ENCODE measurements at places on chromosomes 16 and 17.
A peak's percentile ranks its signal among the peaks of the same experiment; 100 is the strongest.

GRCh38 chr16:85449885-85450245, 163.3 kb upstream of the GSE1 start:
- no peak for DNase-seq

DNA sequence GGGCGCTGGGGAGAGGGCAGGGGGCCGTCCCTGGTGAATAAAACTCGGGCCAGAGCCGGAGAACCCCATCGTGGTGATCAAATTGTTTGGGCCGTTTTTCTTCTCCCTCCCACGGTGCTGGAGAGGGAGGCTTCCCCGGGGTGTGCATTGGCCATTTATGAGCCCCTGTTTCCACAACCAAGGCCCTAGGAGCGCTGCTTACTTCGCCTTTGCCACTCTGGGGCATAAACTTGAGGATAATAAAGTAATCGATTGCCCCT, 544 bp downstream of the CCP110 start:
- DNase-seq: no peak

DNA sequence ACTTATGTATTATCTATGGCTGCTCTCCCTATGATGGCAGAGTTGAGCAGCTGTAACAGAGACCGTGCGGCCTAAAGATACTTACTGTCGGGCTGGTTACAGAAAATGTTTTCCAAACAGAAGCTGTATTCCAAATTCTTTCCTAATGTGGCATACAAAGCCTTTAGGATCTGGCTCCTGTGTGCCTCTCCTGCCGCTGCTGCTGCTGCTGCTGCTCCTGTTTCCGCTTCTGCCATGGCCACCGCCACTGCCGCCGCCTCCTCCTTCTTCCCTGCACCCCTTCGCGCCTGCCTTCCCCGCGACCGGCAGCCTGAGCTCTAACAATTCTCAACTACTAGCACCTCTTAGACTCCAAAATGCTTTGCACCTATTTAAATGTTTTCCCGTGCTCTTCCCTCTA, 263.9 kb upstream of the TBX2 start:
- no peak for DNase-seq

- DNase-seq: no peak
These were observed 15.7 kb upstream of the RNF213 start for GRCh38 chr17:80244871-80245509.

DNA sequence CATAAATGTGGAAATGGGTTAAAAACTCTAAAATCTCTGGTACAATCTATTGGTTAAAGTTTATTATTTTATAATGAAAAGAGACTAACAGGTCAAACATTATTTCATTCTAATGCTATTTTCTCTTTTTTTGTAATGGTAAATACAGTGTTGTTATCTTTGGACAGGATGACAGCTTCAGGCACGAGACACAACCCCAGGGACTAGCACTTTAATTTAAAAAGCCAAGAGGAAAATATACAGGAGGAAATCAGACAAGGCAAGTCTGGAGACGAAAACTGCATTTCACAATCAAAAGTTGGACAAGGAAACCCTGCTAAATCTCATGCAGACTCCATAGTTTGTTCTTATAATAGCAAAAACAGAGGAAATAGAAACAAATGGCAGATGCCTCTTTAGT, 589.1 kb upstream of the CDH8 start:
- DNase-seq: no peak

- DNase-seq: no peak
These were observed 21.0 kb downstream of the FBXO39 start for GRCh38 chr17:6796887-6797490.

DNA sequence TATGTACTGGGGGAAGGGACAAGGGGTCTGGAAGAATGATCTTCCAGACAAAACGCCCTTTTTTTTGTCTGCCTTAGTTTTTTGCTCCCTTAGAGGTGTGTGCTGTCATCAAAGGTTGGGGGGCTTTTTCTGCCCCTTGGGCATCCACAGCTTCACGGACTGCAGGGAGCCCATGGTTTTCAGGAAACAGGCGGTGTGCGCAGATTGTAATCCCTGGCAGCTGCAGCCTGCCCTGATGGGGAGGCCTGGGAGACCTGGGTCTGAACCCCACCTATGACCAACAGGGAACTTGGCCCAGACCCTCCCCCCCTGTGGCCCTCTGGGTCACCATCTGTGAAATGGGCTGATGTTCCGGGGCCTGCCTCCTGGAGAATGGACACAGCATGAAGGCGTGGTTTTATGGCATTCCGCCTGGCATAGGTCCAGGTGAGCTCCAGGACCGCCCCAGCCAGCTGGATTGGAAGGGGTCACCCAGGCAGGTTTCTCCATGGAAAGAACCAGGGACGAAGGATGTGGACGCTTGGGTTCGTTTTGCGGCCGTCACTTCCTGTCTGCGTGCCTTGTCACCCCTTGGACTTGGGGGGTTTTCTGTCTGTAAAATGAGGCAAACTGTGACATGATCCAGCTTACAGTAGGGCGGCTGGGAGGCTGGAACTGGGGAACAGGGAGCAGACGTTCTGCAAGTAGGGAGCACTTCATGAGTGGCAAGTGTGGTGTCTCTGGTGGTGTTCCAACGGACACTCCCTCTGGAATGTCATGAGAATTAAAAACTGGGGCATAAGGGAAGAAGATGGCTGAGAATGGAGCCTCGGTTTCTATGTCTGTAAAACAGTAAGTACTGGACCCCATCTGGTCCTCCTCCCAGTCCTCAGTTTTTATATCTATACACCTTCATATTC, 1.5 kb downstream of the CPNE2 start:
- no peak for DNase-seq

GRCh38 chr16:24010440-24011089, 174.8 kb downstream of the PRKCB start:
- peak; percentile 60 for DNase-seq

DNA sequence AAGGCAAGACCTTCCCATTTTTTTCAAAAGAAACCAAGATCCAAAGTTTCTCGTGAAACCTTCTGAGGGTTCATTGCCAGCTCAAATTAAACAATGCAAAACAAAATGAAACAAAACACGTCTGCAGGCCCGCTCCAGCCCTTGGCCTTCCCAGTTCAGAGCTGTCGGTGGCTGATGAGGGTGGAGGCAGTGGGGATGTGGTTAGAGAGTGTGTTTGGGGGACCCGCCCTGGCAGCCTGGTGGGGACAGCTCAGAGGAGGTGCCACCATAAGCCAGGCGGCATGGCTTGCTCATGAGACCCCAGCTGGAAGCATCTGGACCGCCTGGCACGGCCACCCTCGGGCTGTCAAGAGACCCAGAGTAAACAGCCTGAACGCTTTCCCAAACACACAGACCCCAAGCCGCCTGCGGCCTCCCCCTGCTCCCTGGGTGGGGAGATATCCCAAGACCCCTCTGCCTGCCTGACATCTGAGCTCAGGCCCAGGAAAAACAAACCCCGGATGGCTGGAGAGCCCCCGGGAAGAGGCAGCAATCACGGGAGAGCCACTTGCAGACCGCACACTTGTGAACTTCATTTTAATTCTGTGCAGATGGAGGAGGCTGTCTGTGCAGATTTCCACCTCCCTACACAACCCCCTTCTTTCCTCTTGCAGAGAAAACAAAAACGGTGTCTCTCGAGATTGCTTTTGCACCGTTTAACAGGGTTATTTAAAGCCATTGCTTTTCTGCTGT, 35.4 kb upstream of the LITAF start:
- peak; percentile 41 for DNase-seq

DNA sequence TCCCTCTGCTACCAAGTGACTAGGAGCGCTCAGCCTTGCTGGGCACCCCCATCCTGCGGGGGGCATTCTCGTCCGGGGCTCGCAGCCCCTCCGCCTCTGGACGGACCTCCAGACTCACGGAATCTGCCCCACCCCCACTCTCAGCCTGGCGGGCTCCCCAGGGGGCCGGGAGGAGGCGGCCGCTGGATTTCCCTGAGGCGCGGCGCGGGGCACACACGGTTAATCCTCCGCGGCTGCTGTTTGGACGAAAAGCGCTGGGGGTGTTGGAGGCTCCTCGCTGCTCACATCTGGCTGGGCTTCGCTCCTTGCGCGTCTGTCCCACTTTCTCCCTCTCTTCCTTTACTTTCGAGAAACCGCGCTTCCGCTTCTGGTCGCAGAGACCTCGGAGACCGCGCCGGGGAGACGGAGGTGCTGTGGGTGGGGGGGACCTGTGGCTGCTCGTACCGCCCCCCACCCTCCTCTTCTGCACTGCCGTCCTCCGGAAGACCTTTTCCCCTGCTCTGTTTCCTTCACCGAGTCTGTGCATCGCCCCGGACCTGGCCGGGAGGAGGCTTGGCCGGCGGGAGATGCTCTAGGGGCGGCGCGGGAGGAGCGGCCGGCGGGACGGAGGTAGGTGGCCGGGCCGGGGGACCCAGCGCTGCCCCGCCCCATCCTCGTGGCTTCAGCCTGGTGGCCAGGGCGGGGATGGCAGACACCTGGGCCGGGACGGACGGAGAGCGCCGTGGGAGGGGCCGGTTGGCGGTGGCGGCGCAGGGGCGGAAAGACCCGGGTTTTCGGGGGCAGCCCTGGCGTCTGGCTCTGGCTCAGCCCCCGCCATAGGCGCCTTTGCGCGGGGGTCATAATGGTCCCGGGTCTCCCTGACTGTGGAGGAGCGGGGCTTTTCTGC, at the start of gene C1QTNF1:
Gene C1QTNF1, plus strand, starts transcription at position 284 of the 886 bp plus-strand sequence. CDS start 19,800 bp downstream, outside the sequence.
- DNase-seq: no peak

DNA sequence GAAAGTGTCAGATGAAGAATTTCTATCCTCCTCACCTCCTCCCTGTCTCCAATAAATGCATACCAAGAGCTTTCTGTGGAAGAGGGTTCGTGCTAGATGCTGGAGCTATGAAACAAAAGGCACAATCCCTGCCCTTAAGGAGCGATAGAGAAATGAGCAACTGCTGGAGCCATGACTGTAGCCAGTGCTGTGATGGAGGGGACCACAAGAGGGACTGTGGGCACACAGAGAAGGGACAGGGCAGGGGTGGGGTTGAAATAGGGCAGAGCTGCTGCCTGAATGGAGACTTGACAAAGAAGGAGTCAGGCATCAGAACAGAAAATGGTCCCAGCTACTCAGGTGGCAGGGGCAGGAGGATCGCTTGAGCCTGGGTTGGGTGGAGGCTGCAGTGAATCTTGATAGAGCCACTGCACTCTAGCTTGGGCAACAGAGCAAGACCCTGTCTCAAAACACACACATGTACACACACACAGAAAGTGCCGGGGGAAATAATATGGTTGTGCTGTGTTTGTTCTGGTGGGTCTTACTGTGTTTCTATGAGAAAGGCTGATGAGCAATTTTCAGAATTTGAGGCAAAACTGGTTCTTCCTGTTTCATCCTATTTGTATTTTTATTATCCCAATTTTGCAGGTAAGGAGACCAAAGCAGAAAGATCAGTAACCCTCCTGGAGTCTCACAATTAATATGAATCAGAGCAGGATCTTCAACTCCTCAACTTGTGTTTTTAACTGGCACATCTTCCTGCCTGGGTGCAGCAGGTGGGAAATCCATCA, 16.5 kb downstream of the TMEM98 start:
- no peak for DNase-seq

DNA sequence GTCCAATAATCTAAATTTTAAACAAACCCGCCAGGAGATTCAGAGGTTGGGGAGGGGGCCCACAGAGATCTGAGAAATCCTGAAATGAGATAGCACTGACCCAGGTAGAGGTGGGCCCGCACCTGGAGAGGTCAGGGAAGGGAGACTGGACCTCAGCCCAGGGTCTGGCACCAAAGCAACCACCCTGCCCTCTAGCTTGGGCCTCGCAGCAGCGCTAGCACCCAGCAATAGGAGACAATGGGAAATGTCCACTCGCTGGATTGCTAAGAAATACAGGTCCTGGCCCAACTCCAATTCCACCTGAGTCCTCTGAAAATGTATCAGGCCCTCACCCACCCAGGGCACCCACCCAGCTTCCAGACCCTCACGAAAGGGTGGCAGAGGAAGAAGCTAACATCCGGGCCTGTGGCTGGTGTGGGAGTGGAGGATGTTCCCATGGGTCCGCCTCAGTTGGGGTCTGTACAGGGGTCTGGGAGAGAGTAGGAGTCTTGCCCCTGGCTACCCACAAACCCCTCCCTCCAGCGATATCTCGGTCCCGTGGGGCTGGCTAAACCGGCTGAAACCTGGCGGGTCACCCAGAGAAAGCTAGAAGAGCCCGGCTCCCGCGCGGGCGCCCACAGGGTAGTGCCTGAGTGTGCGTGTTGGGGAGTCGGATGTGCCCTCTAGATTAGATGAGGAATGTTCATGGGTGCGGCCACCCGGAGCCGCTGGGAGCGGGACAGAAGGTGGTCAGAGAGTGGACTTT, 1.1 kb downstream of the PLLP start:
- DNase-seq: no peak

DNA sequence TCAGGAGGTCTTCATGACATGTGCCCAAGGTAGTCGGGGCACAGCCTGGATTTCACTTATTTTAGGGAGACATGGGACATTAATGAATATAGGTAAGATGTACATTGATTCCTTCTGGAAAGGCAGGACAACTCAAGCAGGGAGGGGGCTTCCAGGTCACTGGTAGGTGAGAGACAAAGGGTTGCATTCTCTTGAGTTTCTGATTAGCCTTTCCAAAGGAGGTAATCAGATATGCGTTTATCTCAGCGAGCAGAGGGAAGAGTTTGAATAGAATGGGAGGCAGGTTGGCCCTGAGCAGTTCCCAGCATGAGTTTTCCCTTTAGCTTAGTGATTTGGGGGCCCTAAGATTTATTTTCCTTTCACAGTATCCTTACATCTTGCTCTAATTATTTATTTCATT, 443.8 kb upstream of the EEF2KMT start:
- DNase-seq: no peak

GRCh38 chr16:54648575-54648974, 282.1 kb upstream of the IRX5 start:
- DNase-seq: no peak

- no peak for DNase-seq
These were observed 7.3 kb upstream of the CPHXL start for GRCh38 chr16:75733305-75734211.

- DNase-seq: no peak
These were observed 13.8 kb downstream of the USP22 start for GRCh38 chr17:21029036-21029435.

DNA sequence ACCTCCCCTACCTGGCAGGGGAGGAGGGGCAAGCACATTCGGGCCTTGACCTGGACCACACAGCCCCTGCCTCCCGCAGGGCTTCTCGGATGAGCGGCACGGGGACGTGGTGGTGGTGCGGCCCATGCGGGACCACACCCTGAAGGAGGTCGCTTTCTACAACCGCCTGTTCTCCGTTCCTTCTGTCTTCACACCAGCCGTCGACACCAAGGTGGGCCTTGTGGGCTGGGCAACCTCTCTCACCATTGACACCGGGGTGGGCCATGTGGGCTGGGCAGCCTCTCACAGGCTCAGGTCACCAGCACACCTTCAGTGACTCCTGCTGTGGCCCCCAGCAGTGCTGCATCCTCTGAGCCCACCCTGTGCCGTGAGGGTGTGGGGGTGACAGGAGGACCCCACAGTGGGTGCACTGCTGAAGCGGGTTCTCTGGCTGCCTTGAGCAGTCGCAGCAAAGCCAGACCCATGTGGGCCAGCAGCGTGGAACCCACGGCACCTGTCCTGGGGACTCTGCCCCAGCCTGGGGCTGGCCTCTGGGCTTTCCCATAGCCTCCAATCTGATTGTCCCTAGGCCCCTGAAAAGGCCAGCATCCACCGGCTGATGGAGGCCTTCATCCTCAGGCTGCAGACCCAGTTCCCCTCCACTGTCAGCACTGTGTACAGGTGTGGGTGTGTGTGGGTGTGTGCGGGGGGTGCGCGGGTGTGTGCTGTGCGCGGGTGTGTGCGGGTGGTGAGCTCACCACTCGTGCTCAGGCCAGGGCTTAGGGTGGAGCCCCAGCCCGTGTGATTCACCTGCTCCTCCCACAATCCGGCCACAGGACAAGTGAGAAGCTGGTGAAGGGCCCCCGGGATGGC, 7.5 kb downstream of the CTU2 start:
- DNase-seq: no peak

GRCh38 chr16:71344315-71344905, 14.1 kb upstream of the CALB2 start:
- no peak for DNase-seq

All from stimulated activated CD4-positive, alpha-beta T cell treated with anti-CD3 and anti-CD28 coated beads, Interleukin-1b, Interleukin-23, amount 100 ng/mL, for 1 hour (primary cell).